B cell (primary cell): ENCODE measurements at places on chromosomes 16 and 17. TPM values are rescaled to one million over a fixed set of nuclear protein-coding genes. Genes with fewer than 3 reads are reported as not detected.

- no peak overlapping the region for H3K4me3 ChIP-seq
- H3K36me3 ChIP-seq = no peaks in the 10 kb centered on the region
- H3K4me1 ChIP-seq = peaks cover 14% of the 10 kb centered on the region
Observed at GRCh38 chr17:57499648-57500049, 243.3 kb downstream of the MSI2 start.

- peak; percentile 50 for DNase-seq
- peaks cover 18% of the 10 kb centered on the region for H3K4me1 ChIP-seq
- H3K27me3 ChIP-seq = no peaks in the 10 kb centered on the region
- H3K4me3 ChIP-seq = no peak overlapping the region
- no peak overlapping the region for H3K27ac ChIP-seq
Observed at GRCh38 chr17:57810721-57811637, 38.9 kb downstream of the MRPS23 start.

GRCh38 chr16:4110065-4110464 is 6.2 kb downstream of the ADCY9 start:
- no peaks in the 10 kb centered on the region for H3K36me3 ChIP-seq
- H3K4me3 ChIP-seq = no peak overlapping the region
- no peaks in the 10 kb centered on the region for H3K27me3 ChIP-seq
- peaks cover under 1% of the 10 kb centered on the region for H3K4me1 ChIP-seq

DNA sequence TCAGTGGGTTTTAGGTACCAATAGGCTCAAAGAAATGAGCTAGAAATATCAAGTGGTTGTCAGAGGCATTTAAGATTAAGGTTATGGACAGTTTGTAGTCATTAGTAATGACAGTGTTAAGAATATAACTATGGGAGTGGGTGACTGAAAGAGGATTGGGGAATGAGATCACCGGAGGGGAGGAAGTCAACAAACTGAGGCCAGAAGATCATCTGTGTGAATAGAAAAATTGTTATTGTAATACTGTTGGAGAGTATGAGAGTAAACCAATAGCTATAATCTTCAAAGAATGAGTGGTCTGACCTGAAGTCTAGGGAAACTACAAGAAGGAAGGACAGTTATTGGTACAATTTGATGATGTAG is 197.1 kb downstream of the TANC2 start:
- H3K27ac ChIP-seq = no peak overlapping the region
- H3K36me3 ChIP-seq = no peaks in the 10 kb centered on the region
- no peak overlapping the region for H3K4me3 ChIP-seq
- H3K4me1 ChIP-seq = no peaks in the 10 kb centered on the region

DNA sequence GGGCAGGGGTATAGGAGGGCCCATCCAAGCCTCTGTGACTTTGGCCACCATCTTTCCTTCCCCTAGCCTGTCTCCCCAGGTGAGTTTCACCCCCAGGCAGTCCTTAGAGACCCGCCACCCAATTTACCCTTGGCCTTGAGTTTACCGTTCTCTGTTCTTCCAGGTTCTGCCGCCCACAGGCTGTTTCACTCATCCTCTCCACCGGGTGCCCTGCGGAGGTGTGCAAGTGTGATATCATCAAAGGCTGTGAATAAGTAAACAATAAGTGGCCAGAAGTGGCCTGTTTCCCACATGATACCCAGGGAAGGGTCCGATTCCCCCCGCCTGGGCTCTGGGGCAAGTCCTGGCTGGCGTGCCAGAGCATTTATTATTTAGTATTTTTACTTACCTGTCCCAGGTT is 15.1 kb upstream of the TLCD3B start:
- DNase-seq = no peak
- H3K27me3 ChIP-seq = no peaks in the 10 kb centered on the region
- no peaks in the 10 kb centered on the region for H3K36me3 ChIP-seq
- no peak overlapping the region for H3K4me3 ChIP-seq
- no peak overlapping the region for H3K27ac ChIP-seq

TBC1D3E gene
- 5.0 and 6.1 TPM in 2 replicates for total RNA-seq

LGALS9B gene
- not detected in 2 replicates for total RNA-seq

GRCh38 chr16:66984892-66985311 is 3.5 kb upstream of the CES4A start:
- H3K27ac ChIP-seq = no peak overlapping the region
- no peaks in the 10 kb centered on the region for H3K36me3 ChIP-seq
- H3K4me1 ChIP-seq = no peaks in the 10 kb centered on the region
- DNase-seq = no peak
- no peak overlapping the region for H3K4me3 ChIP-seq

GRCh38 chr17:28572259-28573039 is 1.1 kb upstream of the PIGS start:
- no peaks in the 10 kb centered on the region for H3K27me3 ChIP-seq
- H3K4me3 ChIP-seq = no peak overlapping the region
- H3K4me1 ChIP-seq = peaks cover 63% of the 10 kb centered on the region
- peaks cover 3% of the 10 kb centered on the region for H3K36me3 ChIP-seq
- H3K27ac ChIP-seq = peak overlapping the region; percentile 80

DNA sequence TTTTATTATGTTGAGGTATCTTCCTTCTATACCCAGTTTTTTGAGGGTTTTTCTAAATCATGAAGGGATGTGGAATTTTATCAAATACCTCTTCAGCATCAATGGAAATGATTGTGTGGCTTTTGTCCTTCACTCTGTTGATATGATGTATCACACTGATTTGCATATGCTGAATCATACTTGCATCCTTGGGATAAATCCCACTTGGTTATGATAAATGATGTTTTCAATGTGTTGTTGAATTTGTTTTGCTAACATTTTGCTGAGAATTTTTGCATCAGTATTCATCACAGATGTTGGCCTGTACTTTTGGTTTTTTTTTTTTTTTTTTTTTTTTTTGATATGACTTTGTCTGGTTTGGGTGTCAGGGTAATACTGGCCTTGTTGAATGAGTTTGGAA is 23.1 kb downstream of the CD300LB start:
- peaks cover 13% of the 10 kb centered on the region for H3K4me1 ChIP-seq
- peaks cover 3% of the 10 kb centered on the region for H3K27me3 ChIP-seq
- no peak for DNase-seq
- H3K4me3 ChIP-seq = no peak overlapping the region
- no peak overlapping the region for H3K27ac ChIP-seq

SHBG gene
- total RNA-seq = not detected in 2 replicates

DNA sequence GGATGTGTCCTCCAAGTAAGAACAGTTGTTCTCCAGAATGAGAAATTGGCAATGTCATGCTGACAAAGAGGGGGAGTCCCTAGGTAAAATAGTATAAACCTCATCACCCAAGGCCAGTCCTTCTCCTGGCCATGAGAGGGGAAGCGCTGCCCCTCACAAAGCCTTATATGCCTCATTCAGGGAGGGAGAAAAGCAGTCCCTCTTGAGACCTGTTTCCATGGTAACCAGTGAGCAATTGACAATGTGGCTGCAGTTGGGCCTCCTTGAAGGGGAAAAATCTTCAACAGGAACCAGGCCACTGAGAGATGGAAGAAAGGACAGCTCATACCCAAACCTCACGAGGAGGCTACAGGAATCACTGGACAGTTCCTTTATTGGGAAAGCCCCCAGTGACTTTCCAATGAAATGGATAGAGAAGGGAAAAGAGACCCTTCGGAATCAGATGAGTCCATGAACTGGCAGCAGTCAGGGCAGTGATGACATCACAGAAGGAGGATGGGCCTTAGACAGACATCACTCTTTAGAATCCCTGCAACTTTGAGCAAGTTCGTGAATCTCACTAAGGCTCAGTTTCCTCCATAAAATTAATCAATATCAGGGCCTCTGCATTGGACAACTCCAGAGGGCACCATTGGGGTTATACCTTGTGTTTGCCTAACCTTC is 275.7 kb downstream of the TOX3 start:
- H3K36me3 ChIP-seq = no peaks in the 10 kb centered on the region
- H3K27me3 ChIP-seq = no peaks in the 10 kb centered on the region
- H3K4me3 ChIP-seq = no peak overlapping the region
- no peak for DNase-seq

GRCh38 chr16:61617219-61617783 is 418.9 kb downstream of the CDH8 start:
- DNase-seq = no peak
- H3K36me3 ChIP-seq = no peaks in the 10 kb centered on the region
- H3K4me3 ChIP-seq = no peak overlapping the region
- no peaks in the 10 kb centered on the region for H3K4me1 ChIP-seq

DNA sequence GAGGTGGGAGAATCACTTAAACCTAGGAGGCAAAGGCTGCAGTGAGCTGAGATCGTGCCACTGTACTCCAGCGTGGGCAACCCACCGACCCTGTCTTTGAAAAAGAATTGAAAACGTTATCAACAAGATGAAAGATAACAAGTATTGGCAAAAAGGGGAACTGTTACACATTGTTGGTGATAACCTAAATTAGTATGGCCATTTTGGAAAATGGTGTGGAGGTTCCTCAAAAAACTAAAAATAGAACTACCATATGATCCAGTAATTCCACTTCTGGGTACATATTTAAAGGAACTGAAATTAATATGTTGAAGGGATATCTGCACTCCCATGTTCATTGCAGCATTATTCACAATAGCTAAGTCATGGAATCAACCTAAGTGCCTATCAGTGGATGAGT is 61.0 kb downstream of the ABHD15 start:
- H3K4me3 ChIP-seq = no peak overlapping the region
- H3K27ac ChIP-seq = no peak overlapping the region
- H3K36me3 ChIP-seq = peaks cover 60% of the 10 kb centered on the region
- no peaks in the 10 kb centered on the region for H3K27me3 ChIP-seq
- no peaks in the 10 kb centered on the region for H3K4me1 ChIP-seq

RHBDF1 gene
- 0.76 and 0.78 TPM in 2 replicates for total RNA-seq

DNA sequence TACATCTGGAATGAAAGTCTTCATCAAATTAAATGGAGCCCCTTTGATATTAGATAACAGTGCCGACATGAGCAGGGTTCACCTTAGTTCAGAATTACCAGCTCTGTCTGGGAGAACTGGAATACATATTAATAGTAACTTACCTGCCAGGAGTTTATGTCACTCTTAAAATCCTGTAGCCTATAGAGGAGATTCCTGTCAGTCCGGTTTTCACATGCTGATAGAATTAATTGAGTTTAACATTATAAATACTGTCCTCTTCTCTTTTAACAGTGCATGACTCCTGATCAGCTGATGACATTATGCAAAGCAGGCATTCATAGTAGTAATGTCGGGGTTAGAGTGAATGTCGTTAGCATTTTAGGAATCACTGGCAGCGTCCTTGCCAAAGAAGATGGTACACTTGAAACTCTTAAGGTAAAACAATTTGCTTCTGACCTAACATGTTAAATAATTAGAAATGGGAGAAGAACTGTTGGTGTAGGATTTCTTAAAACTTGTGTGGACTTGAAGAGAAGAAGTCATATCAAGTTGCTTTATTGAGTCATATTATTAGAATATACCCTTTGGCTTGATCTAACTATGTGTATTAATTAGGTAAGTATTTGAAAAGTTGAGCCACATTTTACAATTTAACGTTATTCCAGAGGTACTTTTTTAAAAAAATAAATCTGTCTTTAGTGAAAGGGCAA is 34.3 kb downstream of the HEATR3 start:
- no peak overlapping the region for H3K27ac ChIP-seq
- no peaks in the 10 kb centered on the region for H3K4me1 ChIP-seq
- peaks cover 35% of the 10 kb centered on the region for H3K36me3 ChIP-seq

- no peaks in the 10 kb centered on the region for H3K36me3 ChIP-seq
- H3K4me1 ChIP-seq = peaks cover 7% of the 10 kb centered on the region
- no peak overlapping the region for H3K4me3 ChIP-seq
Observed at GRCh38 chr16:2719328-2720063, 528 bp downstream of the PRSS27 start.

SGSH gene
- 83.7 and 93.6 TPM in 2 replicates for total RNA-seq

DNA sequence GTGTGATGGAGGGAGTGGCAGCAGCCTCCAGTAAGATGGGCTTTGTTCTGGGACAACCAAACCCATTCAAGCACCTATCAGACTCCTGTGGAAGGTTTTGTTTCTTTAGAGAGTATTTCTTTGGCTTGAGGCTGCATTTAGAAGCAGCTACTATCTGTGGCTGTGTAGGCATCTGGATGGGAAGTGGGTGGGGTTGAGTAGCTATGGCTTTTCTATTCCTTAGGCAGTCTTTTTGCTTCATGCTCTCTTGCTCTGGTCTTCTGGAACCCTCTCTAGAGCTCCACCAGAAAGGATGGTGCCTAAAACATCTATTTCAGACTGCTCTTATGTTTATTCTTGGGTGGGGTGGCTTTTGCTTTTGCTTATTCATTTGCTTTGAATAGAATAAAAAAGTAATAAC is 19.9 kb downstream of the TNRC6A start:
- H3K27ac ChIP-seq = no peak overlapping the region
- H3K27me3 ChIP-seq = no peaks in the 10 kb centered on the region
- peaks cover 6% of the 10 kb centered on the region for H3K36me3 ChIP-seq
- no peak overlapping the region for H3K4me3 ChIP-seq

- no peaks in the 10 kb centered on the region for H3K27me3 ChIP-seq
- DNase-seq = peak; percentile 12
- no peak overlapping the region for H3K4me3 ChIP-seq
- peaks cover 8% of the 10 kb centered on the region for H3K4me1 ChIP-seq
- no peaks in the 10 kb centered on the region for H3K36me3 ChIP-seq
- no peak overlapping the region for H3K27ac ChIP-seq
Observed at GRCh38 chr17:58308173-58308984, 20.2 kb downstream of the TSPOAP1 start.

- peaks cover 20% of the 10 kb centered on the region for H3K36me3 ChIP-seq
- DNase-seq = no peak
- no peaks in the 10 kb centered on the region for H3K27me3 ChIP-seq
- H3K27ac ChIP-seq = no peak overlapping the region
- peaks cover 16% of the 10 kb centered on the region for H3K4me1 ChIP-seq
- no peak overlapping the region for H3K4me3 ChIP-seq
Observed at GRCh38 chr16:31488468-31489297, 5.8 kb downstream of the SLC5A2 start.

CCDC200 gene
- total RNA-seq = 0.74 TPM in 1 of 2 replicates, not detected in the other

ASGR1 gene
- 0.32 TPM in 1 of 2 replicates, not detected in the other for total RNA-seq

GRCh38 chr17:76972046-76972641 is 103.9 kb downstream of the MGAT5B start:
- H3K36me3 ChIP-seq = no peaks in the 10 kb centered on the region
- H3K27me3 ChIP-seq = no peaks in the 10 kb centered on the region
- H3K4me3 ChIP-seq = no peak overlapping the region
